ENCODE measurements at places on chromosomes 5 and 9. TPM values are rescaled to one million over a fixed set of nuclear protein-coding genes. Genes with fewer than 3 reads are reported as not detected.

GPR150 gene
- total RNA-seq, result 1.7 TPM

OR13C2 gene
- total RNA-seq, result not detected

PARP8 gene
- total RNA-seq, result 96.2 TPM

SPAAR gene
- not detected for total RNA-seq

GNA14 gene
- total RNA-seq, result not detected

ANKRD33B gene
- 9.5 TPM for total RNA-seq

TAF11L5 gene
- total RNA-seq, result not detected

ACOT12 gene
- total RNA-seq, result not detected

ACTBL2 gene
- not detected for total RNA-seq

EQTN gene
- total RNA-seq, result not detected

DNA sequence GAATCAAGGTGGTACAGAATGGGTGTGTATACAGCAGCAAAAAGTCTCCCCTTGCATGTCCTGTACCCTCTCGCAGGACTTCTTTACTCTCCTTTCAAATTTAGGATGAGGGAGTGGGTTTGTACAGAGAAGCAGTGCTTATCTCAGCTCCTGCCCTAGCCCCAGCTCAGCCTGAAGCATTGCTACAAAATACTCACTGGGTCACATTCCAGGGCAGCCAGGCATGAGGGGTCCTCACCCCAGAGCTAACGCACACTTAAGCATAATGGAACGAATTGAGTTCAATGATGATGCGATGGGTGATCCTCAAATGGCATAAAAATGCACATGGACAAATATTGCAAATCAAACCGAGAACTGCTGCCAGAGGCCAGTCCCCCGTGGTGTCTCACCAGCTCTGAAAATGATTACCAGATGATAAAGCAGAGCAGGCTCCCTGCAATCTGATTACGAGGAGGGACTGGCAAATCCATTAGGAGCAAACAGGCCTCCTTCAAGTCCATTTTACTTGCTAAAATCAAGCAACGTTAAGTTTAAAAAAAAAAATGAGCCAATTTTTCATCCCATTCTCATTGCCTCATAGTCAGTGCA lies 231.6 kb upstream of the TAS2R1 start:
- H3K27ac ChIP-seq, result no peak overlapping the region
- no peaks in the 10 kb centered on the region for H3K4me1 ChIP-seq
- no peaks in the 10 kb centered on the region for H3K27me3 ChIP-seq
- no peak overlapping the region for H3K4me3 ChIP-seq
- DNase-seq, result no peak

DNA sequence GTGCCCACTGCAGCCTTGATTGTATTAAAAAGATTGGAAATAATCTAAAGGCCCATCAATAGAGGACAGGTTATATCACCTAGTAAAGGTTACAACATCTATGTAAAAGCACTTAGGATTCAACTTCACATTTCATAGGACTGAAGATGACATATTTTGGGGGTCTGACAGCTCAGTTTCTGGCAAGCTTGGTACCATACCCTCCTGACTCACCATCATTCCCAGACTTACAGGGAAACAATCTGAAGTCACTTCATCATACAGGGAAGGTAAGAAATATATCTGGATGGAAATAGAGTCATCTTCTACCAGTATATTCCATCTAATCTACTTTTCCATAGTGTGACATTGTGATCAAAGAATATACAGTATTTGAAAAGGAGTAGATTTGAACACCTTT lies 28.8 kb upstream of the DAB2 start:
- H3K4me3 ChIP-seq, result no peak overlapping the region
- no peaks in the 10 kb centered on the region for H3K36me3 ChIP-seq
- H3K4me1 ChIP-seq, result no peaks in the 10 kb centered on the region
- H3K27me3 ChIP-seq, result peaks cover 26% of the 10 kb centered on the region

DNA sequence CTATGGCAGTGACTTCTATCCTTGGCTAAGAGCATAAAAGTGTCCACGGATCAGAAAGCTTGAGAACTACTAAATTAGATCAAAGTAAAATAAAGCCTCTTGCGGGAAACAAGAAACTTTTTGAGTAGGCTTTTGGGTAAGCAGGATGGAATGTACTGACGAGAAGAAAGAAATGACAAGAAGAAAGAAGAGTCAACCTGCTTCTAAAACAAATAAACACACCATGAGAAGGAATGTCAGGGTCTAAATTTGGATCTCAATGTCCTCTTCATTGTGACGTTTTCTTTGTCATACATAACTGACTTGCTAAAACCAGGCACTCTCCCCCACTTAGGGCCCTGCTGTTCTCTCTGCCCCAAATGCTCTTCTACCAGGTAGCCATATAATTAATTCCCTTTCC lies 290.1 kb upstream of the PTGER4 start:
- H3K4me1 ChIP-seq, result peaks cover 59% of the 10 kb centered on the region
- H3K4me3 ChIP-seq, result no peak overlapping the region
- no peaks in the 10 kb centered on the region for H3K36me3 ChIP-seq
- H3K27ac ChIP-seq, result peak overlapping the region; percentile 22
- no peak for DNase-seq

GRCh38 chr5:68021227-68021626 lies 194.3 kb upstream of the PIK3R1 start:
- DNase-seq, result no peak
- H3K27ac ChIP-seq, result no peak overlapping the region
- H3K4me1 ChIP-seq, result no peaks in the 10 kb centered on the region
- no peaks in the 10 kb centered on the region for H3K27me3 ChIP-seq
- no peaks in the 10 kb centered on the region for H3K36me3 ChIP-seq

DNA sequence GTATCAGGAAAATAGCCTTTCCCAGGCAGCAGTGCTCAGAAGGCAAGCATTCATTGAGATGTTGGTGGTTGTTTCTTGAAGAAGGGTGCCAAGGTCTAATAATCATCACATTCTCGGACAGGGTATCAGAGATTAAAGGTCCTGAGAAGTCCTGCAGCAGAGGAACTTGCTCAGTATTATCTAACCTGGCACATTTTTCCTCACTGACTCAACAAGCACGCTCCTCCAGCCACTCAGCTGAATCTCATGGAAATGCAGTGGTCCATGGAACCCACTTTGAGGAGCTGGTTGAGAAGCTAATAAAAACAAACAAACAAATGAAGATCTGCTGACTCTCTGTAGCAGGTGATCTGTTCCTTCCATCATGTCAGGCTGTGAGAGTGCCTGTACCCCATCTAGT lies 35.3 kb upstream of the ICE1 start:
- H3K27me3 ChIP-seq, result no peaks in the 10 kb centered on the region
- no peaks in the 10 kb centered on the region for H3K4me1 ChIP-seq
- H3K27ac ChIP-seq, result no peak overlapping the region
- no peaks in the 10 kb centered on the region for H3K36me3 ChIP-seq
- no peak overlapping the region for H3K4me3 ChIP-seq

DNA sequence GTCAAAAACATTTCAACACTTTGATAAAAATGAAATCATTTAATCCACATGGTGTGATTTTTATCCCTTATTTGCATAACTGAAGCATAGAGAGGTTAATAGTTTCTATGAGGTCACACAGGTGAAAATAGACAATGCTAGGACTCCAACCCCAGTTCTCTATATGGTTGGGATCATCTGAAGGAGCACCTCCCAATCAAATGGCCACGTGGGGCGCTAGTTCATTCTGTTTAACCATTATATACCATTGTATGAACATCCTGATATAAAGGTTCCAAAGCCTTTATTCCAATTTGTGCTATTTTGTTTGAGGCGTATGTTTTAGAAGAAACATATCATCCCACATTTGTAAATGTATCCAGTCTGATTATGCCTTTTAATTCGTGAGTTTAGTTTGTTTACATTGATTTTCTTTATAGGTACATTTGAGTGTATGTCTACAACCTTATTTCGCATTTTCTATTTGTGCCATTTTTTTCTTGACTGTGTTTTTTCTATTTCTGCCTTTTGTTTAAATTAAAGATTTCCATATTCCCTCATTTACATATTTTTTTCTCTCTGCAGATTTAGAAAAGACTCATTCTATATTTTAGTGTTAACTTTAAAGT lies 1092.0 kb downstream of the MAT2B start:
- no peaks in the 10 kb centered on the region for H3K27me3 ChIP-seq
- no peak overlapping the region for H3K27ac ChIP-seq
- no peak for DNase-seq
- H3K4me3 ChIP-seq, result no peak overlapping the region
- no peaks in the 10 kb centered on the region for H3K36me3 ChIP-seq

GRCh38 chr9:120868339-120868675 lies 8.7 kb downstream of the PHF19 start:
- peak overlapping the region; percentile 64 for H3K27ac ChIP-seq
- peaks cover 80% of the 10 kb centered on the region for H3K36me3 ChIP-seq
- H3K4me1 ChIP-seq, result peaks cover 47% of the 10 kb centered on the region
- H3K4me3 ChIP-seq, result peak overlapping the region; percentile 52

- no peaks in the 10 kb centered on the region for H3K27me3 ChIP-seq
- peaks cover 35% of the 10 kb centered on the region for H3K36me3 ChIP-seq
- peaks cover 18% of the 10 kb centered on the region for H3K4me1 ChIP-seq
These were observed 96.5 kb downstream of the SMIM23 start for GRCh38 chr5:171882118-171882517.

GRCh38 chr5:151222054-151222789 lies 1.7 kb downstream of the CCDC69 start:
- no peaks in the 10 kb centered on the region for H3K27me3 ChIP-seq
- H3K4me3 ChIP-seq, result peak overlapping the region; percentile 78
- no peak for DNase-seq
- H3K27ac ChIP-seq, result peak overlapping the region; percentile 85
- H3K4me1 ChIP-seq, result peaks cover 70% of the 10 kb centered on the region

DNA sequence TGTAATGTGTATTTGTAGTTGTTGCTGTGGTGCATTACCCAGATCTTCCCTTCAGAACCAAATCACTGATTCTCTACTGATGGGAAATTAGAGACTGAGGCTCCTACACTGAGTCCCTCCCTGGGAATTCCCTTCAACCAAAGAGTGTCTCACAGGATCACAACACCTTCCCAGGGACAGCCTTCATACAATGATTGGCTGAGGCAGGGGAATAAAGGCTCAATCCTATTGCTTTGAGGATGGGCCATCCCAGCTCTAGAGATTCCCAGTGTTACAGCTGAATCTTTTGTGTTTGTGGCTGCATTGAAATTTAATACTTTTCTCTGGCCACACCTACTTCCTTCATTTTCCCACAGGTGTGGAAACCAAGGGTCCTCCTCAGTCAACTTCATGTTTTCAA lies 96.4 kb upstream of the ELL2 start:
- DNase-seq, result no peak
- no peak overlapping the region for H3K27ac ChIP-seq
- peaks cover 2% of the 10 kb centered on the region for H3K27me3 ChIP-seq
- H3K4me1 ChIP-seq, result peaks cover 9% of the 10 kb centered on the region

DNA sequence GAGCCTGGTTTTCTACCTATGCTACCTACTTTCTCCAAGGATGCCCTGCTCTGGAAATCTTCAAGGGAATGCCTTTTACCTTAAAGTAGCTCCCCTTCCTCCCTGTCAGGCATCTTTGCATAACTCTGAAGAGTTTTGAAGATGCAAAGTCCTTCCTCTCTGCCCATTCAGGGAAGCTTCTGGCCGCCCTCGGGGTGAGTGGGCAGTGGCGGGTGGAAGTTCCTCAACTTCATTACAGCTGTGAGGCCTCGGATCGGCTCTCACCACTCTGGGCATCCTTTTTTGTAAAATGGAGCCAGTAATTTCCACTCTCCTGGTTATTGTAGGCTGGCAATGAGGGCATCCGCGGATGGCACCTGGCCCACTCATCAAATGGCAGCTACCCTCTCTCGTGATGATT lies 31.7 kb upstream of the STXBP1 start:
- no peak for DNase-seq
- H3K4me3 ChIP-seq, result peak overlapping the region; percentile 82
- no peaks in the 10 kb centered on the region for H3K27me3 ChIP-seq
- peaks cover 32% of the 10 kb centered on the region for H3K36me3 ChIP-seq

All from activated CD4-positive, alpha-beta memory T cell treated with anti-CD3 and anti-CD28 coated beads, Interleukin-2, amount 10 ng/mL, durations not matched to agents 7 days and 5 days (primary cell).